ENCODE measurements at places on chromosomes 13 and 19.
A peak's percentile ranks its signal among the peaks of the same experiment; 100 is the strongest.

- H3K27ac ChIP-seq: no peak overlapping the region
- no peak overlapping the region for H3K4me3 ChIP-seq
- DNase-seq: no peak
Measured at GRCh38 chr13:30329009-30329585, 21.7 kb upstream of the KATNAL1 start.

DNA sequence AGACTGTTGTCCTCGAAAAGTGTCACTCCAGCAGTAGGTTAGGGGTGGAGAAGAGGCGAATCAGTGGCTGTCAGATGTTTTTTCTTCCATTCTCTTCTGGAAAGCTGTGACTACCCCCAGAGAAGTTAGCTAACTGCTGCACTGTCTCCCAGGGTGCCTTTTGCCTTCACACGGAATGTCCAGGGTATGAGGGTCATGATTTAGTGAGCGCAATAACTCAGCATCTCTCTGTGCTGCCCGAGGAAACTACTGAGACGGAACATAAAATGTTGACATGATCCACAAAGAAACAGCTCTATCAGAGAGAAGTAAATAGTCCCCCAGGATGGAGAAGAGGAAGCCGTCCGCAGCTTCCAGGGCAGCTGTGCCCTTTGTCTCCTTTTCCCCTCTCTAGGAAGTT is 254.0 kb upstream of the ARGLU1 start:
- no peak for DNase-seq
- H3K36me3 ChIP-seq: no peaks in the 10 kb centered on the region
- no peak overlapping the region for H3K4me3 ChIP-seq
- no peak overlapping the region for H3K27ac ChIP-seq

DNA sequence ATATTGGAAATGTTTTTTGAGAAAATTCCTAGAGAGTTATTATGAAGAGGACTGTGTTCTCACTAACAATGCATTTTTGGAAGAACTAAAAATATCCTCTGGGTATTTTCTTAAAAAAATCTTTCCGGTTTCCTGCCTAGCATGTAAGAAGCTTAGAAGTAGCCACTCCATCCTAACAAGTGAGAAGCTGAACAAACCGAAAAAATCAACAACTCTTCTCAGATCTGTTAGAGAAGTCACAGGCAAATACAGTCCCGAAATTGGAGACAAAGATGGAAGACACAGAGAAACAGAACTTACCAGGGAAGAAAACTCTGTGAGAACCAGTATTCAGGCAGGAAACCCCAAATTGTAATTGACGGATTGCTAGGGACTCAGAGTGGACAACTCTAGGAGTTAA is 173.0 kb downstream of the KLF12 start:
- H3K27me3 ChIP-seq: no peaks in the 10 kb centered on the region
- H3K36me3 ChIP-seq: no peaks in the 10 kb centered on the region
- H3K4me1 ChIP-seq: peaks cover 4% of the 10 kb centered on the region
- no peak overlapping the region for H3K27ac ChIP-seq
- no peak overlapping the region for H3K4me3 ChIP-seq

- DNase-seq: no peak
- H3K27me3 ChIP-seq: no peaks in the 10 kb centered on the region
Measured at GRCh38 chr19:2136796-2137195, 14.6 kb downstream of the AP3D1 start.

DNA sequence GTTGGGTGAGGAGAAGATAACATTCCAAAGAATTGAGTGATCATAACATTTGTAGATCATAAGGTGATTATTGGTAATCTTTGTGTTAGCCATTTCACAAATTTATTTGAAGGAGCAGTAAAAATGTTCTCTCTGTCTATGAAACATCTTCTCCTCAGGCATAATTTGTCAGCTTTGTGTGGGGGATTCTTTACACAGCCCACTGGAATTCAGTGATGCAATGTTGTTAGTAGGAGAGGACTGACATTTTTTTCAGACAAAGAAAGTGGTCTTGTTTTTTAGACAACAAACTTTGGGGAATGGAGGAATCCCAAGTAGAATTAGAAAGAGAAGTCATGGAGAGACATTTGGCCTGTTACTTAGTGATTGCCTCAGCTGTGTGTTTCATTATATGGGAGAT is 100.3 kb downstream of the ITGBL1 start:
- H3K27me3 ChIP-seq: no peaks in the 10 kb centered on the region
- H3K4me1 ChIP-seq: no peaks in the 10 kb centered on the region
- no peak overlapping the region for H3K27ac ChIP-seq
- no peaks in the 10 kb centered on the region for H3K36me3 ChIP-seq

DNA sequence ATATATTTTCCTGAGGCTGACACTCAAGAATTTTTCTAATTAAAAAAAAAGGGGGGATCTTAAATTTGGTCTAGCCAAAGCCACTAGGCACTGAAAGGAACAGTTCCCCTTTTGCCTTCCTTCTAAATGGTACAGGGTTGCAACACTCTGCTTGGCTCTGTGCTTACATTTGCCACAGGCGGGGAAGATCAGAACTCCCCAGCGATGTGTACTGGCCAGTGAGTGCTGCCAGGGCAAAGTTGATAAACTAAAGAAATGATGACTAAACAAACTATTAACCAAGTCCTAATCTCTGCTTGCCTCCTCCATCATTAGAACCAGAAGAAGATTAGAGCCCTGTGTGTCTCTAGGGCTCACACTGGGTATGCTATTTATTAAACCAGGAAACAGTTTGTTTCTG is 75.3 kb upstream of the SCEL start:
- peak overlapping the region; percentile 55 for H3K27ac ChIP-seq
- H3K4me1 ChIP-seq: peaks cover 26% of the 10 kb centered on the region
- H3K4me3 ChIP-seq: no peak overlapping the region
- DNase-seq: no peak
- H3K27me3 ChIP-seq: no peaks in the 10 kb centered on the region

Measured in spleen (tissue), 13 donors.